ENCODE measurements at places on chromosomes 5 and 9.

GRCh38 chr5:43202380-43202779 lies 10.4 kb downstream of the NIM1K start:
- no peak for DNase-seq

DNA sequence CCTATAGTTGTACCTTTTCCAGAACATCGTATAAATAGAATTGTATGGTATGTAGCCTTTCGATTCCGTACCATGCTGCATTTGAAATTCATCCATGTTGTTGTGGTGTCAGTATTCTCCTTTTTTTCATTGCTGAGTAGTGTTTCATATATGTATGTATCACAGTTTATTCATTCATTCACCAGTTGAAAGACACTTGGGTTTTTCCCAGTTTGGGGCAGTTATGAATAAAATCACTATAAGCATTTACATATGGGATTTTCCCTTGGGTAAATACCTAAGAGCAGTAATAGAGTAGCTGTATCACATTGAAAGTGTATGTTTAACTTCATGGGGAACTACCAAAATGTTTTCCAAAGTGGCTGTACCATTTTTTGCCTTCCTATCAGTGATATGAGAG lies 16.1 kb upstream of the FKTN start:
- DNase-seq, result no peak

- DNase-seq, result no peak
Measured at GRCh38 chr5:116738239-116738614, 163.6 kb upstream of the SEMA6A start.

GRCh38 chr5:77645158-77645994 lies 6.9 kb upstream of the OTP start:
- peak; percentile 15 for DNase-seq

DNA sequence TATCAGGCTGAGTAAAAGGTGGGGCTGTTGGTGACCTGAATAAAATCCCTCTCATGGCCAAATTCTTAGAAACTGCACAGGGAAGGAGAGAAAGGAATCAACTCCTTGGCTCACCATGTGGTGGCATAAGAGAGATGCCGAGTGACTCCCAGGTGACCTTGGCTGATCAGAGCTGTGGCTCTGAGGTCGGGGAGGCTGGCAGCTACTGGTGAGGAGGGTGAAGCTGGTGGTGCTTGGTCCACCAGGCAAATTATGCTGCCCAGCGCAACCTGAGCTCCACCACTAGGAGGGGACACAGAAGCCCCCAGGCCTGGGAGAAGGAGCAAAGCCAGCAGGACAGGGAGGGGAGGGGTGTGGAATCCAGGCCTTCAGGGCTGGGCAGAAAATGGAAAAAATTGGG lies 111.2 kb upstream of the IL12B start:
- no peak for DNase-seq

- no peak for DNase-seq
Measured at GRCh38 chr9:75935591-75935990, 45.1 kb downstream of the PCSK5 start.

DNA sequence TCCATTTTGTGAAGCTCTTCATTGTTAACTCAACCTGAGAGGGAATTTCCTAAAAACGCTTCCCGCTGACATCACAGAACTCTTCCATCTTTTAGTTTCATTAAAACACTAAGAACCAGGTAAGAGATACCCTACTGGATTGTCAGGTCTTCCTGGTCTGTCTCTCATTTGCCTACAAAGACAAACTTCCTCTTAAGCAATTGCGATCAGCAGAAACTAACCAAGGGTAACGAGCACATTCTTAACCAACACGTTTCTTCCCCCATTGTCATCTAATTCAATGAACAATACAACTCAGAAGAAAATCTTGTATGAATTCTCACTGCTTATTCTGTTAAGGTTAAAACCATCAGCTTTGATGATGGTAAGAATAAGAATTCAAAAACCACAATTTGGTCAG lies 6.6 kb downstream of the FBXW11 start:
- DNase-seq, result no peak

DNA sequence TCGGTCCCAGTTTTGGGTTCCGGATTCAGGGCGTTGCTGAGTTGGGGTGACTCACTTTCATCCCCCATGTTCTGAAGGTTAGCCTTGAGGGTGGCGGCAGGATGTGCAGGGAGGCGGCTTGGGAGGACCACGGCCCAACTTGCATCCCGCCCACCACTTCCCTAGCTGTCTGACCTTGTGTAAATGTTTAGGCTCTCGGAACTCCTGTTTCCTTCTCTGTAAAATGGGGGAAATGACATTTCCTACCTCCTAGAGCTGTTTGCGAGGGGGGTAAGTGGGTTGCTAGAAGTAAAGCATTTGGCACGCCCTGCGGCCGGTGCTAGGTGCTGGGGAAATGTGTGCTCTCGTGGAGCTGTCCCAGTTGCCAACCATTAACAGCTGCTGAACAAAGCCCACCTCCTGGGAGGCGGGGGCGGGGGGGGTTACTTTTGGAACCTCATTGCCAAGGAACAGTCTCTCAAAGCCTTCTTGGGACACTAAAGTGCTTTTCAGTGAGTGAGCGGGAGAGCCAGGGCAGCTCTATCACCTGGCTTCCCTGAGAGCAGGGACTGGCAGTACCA lies 27.5 kb downstream of the PTGES2 start:
- no peak for DNase-seq

- DNase-seq, result no peak
Measured at GRCh38 chr5:157801-158200, 33.5 kb upstream of the LRRC14B start.

DNA sequence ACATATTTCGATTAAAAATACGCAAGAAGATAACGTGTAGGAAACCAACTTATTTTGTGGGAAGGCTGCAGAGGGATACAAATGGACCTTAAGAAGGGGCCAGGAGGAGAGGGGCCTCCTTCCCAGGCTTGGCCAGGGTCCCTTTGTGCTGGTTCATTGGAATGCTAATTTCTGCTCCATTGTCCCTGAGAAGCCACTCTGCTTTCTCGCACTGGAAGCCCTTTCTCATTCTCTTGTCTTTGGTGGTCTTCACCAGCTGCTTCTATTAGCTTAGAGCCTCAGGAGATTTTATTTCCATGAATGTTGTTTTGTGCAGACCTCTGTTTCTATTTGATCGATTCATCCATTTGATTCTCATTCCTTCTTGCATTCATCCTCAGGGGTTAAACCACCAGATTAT lies 325.4 kb downstream of the TMEM38B start:
- DNase-seq, result no peak

DNA sequence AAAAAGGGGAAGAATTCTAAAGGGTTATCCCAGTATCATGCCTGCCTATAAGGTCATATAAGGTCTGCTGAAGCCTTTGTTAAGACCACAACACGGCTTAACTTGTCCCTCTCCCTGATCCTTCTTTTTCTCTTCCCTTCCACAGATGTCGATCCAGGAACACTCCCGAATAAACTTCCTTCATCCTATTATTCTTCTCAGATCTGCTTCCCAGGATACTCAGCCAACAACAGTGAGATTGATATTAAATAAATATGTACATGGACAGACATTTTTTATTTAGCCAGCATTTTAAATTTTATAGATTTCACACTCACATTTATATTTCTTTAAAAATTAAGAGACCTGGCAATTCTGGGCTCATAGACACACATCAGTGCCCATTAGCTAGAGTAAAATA lies 44.1 kb downstream of the DPYSL3 start:
- no peak for DNase-seq

- no peak for DNase-seq
Measured at GRCh38 chr9:83957248-83957513, 22.8 kb downstream of the HNRNPK start.

GRCh38 chr9:28539434-28540070 lies 966.3 kb upstream of the C9orf72 start:
- DNase-seq, result no peak

- DNase-seq, result no peak
Measured at GRCh38 chr5:19334278-19334677, 653.7 kb downstream of the CDH18 start.

DNA sequence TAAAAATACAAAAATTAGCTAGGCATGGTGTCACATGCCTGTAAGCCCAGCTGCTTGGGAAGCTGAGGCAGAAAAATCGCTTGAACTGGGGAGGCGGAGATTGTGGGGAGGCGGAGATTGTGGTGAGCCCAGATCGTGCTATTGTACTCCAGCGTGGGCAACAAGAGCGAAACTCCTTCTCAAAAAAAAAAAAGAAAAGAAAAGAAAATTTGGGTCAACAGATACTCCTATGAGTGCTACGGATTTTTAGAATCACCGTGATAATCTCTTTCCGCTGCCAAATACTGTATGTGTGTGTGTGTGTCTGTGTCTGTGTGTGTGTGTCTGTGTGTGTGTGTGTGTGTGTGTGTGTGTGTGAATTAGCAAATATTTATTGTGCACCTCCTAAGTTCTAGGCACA lies 64.4 kb downstream of the ARRDC3 start:
- no peak for DNase-seq

- DNase-seq, result peak; percentile 71
Measured at GRCh38 chr9:92097997-92098482, 17.2 kb downstream of the SPTLC1 start.

DNA sequence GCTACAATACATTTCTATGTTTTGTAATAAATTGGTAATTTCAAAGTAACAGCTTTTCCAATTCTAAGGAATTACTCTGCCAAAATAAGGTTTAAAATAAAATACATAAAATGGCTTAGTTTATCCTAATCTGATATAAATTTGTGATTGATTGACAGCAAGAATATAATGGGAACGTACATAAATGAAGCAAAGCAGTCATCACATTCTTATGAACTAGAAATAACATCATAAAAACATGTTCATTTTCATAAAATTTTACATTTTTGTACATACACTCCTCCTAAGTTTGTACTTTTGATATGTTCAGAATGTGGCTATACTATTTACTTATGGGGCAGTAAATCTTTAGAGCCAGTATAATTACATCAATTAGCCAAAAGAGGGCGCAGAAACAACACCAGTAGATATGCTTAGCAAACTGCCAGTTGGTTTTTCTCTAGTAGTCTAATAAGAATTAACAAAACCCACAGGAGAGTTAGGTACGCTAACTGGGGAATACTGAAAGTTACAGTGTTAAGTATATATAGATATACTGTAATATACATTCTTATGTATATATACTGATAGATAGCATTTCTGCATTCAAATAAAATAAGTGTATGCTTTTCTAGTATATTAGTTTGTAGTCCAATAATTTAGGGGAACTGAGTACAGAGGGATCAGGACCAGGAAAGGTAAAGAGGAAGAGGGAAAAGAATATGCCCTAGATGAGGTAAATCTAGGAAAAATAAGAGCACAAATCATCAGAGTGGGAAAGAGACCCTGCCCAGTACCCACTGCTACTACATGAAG lies 76.8 kb downstream of the ZDHHC21 start:
- DNase-seq, result no peak

GRCh38 chr5:9265441-9266287 lies 280.2 kb downstream of the SEMA5A start:
- DNase-seq, result no peak

GRCh38 chr5:124701016-124701415 lies 45.4 kb downstream of the ZNF608 start:
- no peak for DNase-seq

GRCh38 chr5:149581192-149581861 lies at the start of gene ARHGEF37:
ARHGEF37 (plus strand) TSS chr5:149581498; CDS start chr5:149597770, 16,272 bp downstream.
- DNase-seq, result peak; percentile 24

- no peak for DNase-seq
Measured at GRCh38 chr5:61455179-61456006, 123.3 kb downstream of the ZSWIM6 start.

- no peak for DNase-seq
Measured at GRCh38 chr9:129500161-129500862, 120.6 kb downstream of the C9orf50 start.

GRCh38 chr5:79521156-79521555 lies 7.2 kb upstream of the HOMER1 start:
- no peak for DNase-seq

DNA sequence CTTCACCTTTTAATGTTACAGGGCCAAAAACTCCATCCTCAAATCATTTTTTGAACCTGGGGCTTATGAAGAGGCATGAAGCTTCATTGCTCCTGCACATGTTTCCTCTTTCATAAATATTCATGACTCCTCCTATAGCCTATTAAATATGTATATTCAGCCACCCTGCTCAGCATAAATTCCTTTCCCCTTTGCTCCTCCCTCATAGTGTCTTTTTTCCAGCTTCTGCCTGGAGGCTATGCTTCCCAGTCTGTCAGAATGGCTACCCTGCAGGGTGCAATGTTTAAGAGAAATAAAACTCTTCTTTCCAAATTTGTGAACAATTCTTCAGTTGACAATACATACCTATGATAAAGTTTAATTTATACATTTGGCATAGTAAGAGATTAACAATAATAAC lies 1082.9 kb upstream of the CDH18 start:
- DNase-seq, result no peak

DNA sequence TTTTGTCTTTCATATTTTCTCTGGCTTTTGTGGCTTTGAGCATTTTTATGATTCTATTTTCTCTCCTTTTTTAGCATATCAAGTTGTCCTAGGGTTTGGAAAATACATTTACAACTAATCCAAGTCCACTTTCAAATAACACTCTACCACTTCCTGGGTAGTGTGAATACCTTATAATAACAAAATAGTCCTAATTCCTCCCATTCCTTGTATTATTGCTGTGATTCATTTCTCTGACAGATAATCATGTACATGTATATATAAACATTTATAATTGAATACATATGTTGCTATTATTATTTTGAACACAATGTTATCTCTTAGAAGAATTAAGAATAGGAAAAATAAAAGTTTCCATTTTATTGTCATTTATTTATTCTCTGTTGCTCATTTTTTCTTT lies 14.9 kb upstream of the ADAM19 start:
- no peak for DNase-seq

DNA sequence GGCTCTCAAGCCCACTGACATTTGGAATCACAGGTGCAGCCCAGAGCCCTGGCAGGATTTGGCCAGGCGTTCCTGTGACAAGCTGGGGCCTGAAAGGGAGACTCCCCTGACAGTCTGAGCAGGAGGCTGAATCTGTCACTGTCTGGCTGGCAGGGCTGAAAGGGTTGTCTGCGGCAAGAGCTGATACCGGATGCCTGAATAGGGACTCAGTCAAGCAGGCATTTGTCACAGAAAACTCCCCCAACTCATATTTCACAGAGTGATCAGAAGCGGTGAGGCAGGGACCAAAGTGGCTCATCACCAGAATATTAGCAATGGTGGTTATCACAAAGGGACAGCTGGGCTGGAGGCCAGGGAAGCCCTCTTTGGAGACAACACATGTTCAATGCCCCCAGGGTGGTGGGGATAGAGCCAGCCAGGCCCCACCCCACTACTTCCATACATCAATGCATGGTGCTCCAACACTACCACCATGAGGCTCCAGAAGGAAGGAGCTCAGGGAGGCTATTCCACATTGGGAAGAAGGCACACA lies 295.5 kb downstream of the DTWD2 start:
- no peak for DNase-seq

GRCh38 chr9:92425474-92425873 lies 1.2 kb upstream of the OMD start:
- DNase-seq, result no peak

All from stimulated activated CD8-positive, alpha-beta memory T cell treated with anti-CD3 and anti-CD28 coated beads, Interleukin-4, amount 100 ng/mL, for 24 hours (primary cell).